ENCODE measurements at places on chromosomes 2 and 18. TPM values are rescaled to one million over a fixed set of nuclear protein-coding genes. Genes with fewer than 3 reads are reported as not detected.

- no peaks in the 10 kb centered on the region for H3K36me3 ChIP-seq
- H3K4me1 ChIP-seq = no peaks in the 10 kb centered on the region
- DNase-seq = no peak
- no peak overlapping the region for H3K4me3 ChIP-seq
- H3K27ac ChIP-seq = no peak overlapping the region
- H3K27me3 ChIP-seq = no peaks in the 10 kb centered on the region
Measured at GRCh38 chr2:43841949-43842865, 3.4 kb downstream of the ABCG8 start.

- no peak overlapping the region for H3K27ac ChIP-seq
- H3K27me3 ChIP-seq = no peaks in the 10 kb centered on the region
- no peak overlapping the region for H3K4me3 ChIP-seq
- no peak for DNase-seq
- no peaks in the 10 kb centered on the region for H3K4me1 ChIP-seq
- no peaks in the 10 kb centered on the region for H3K36me3 ChIP-seq
Measured at GRCh38 chr2:113685471-113685870, 58.4 kb downstream of the RABL2A start.

GRCh38 chr2:158046121-158046880 is 55.4 kb upstream of the UPP2 start:
- H3K36me3 ChIP-seq = no peaks in the 10 kb centered on the region
- H3K4me3 ChIP-seq = no peak overlapping the region
- no peaks in the 10 kb centered on the region for H3K4me1 ChIP-seq
- no peaks in the 10 kb centered on the region for H3K27me3 ChIP-seq

The DHRS9 gene
- total RNA-seq = 1.1 TPM

- H3K36me3 ChIP-seq = no peaks in the 10 kb centered on the region
- no peaks in the 10 kb centered on the region for H3K27me3 ChIP-seq
- peaks cover 4% of the 10 kb centered on the region for H3K4me1 ChIP-seq
Measured at GRCh38 chr2:191878548-191879279, 31.8 kb upstream of the CAVIN2 start.

GRCh38 chr2:217909156-217909820 is 93.5 kb downstream of the TNS1 start:
- H3K4me1 ChIP-seq = peaks cover 30% of the 10 kb centered on the region
- H3K4me3 ChIP-seq = no peak overlapping the region
- H3K36me3 ChIP-seq = no peaks in the 10 kb centered on the region
- H3K27me3 ChIP-seq = no peaks in the 10 kb centered on the region

DNA sequence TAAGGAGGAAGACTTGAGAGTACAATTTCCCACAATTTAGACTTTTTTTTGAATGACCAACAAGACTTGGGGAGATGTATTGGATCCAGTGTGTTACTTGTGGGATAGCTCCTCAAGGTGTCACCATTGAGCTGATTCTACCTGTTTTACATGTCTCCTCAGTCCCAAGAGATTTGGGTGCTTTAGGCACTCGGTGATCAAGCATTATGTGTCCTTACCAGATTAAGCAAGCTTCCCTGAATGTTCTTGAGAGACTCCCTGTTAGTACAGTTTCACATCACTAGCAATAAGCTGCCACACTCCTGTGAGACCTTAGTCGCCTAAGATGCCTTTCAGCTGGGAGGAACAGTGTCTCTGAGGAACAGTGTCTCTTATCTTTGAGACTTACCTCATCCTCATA is 384.3 kb upstream of the SYT4 start:
- peak; percentile 41 for DNase-seq
- H3K36me3 ChIP-seq = no peaks in the 10 kb centered on the region
- no peak overlapping the region for H3K4me3 ChIP-seq
- H3K27me3 ChIP-seq = no peaks in the 10 kb centered on the region
- no peak overlapping the region for H3K27ac ChIP-seq
- H3K4me1 ChIP-seq = no peaks in the 10 kb centered on the region

DNA sequence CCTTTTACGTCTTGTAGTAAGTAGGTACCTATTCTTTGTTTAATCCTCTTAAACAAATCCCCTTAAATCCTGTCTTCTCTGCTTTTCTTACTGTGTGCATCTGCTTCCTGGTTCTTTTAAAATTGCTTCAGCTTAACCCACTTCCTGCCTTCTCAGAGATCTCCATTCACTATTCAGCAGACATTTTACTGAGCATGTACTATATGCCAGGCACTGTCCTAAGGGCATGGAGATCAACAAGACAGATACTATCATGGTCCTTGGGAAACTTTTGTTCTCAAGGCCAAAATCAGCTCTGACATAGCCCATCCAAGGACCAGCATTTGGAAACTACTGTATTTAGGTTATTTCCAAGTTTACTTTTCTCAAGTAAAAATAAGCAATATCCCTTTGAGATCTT is 227.5 kb downstream of the TPGS2 start:
- H3K4me1 ChIP-seq = no peaks in the 10 kb centered on the region
- H3K4me3 ChIP-seq = no peak overlapping the region
- no peaks in the 10 kb centered on the region for H3K27me3 ChIP-seq
- DNase-seq = no peak
- no peak overlapping the region for H3K27ac ChIP-seq

DNA sequence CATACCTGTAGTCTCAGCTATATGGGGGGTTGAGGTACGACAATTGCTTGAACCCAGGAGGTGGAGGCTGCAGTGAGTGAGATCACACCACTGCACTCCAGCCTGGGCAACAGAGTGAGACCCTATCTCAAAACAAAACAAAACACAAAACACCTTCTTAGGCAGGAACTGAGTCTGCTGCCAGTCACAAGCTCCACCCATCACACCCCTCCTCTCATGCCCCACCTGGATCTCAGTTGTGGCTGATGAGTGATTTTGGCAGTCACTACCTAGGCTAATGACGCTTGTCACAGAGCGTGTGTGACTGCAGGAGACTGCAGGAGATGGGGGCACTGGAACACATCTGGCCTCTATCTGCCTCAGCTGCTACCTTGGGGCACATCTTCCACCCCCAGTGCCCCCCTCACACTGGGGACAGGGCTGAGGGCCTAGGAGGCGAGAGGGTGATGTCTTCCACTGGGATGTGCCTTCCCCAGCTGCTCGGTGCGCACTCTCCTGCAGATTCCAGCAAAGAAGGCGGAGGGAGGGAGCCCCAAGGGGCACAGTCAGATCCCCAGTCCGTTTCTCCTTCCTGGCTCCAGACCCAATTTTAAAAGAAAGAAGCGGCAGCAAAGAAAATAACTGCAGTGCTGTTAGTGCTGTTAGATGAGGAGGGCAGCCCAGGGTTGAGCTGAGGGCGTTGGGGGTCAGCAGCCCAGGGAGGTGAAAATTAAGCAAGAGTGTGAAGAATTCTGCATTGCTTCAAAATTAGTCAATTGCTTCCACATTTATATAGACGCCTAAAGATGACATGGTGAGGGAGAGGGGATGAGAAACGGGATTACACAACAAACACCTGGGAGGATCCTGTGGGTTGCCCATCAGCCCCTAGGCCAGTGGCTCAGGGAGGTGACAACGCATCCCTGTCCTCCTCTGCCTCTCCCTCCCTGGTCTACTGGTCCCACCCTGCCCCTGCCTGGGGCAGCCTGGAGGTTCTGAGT is 143.6 kb upstream of the HAAO start:
- H3K4me1 ChIP-seq = peaks cover 44% of the 10 kb centered on the region
- H3K36me3 ChIP-seq = no peaks in the 10 kb centered on the region
- H3K4me3 ChIP-seq = no peak overlapping the region
- no peak overlapping the region for H3K27ac ChIP-seq

DNA sequence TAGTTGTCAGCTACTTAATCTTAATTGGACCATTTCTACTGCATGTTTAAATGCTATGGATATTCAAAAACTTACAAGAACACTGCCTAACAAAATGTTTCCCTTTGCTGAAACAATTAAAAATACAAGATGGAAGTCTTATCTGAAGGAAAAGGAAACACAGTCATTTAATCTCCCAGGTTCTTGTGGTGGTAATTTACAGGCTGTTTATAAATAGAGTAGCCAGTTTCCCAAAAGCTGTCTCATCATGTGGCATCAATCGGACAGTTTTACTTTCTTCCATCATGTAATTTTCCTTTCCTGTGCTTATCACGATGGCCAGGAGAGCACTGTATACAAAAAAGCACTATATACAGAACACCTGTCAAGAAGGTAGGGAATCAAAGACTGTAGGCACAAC is 368.1 kb downstream of the ZEB2 start:
- no peaks in the 10 kb centered on the region for H3K27me3 ChIP-seq
- DNase-seq = no peak
- H3K27ac ChIP-seq = no peak overlapping the region
- no peak overlapping the region for H3K4me3 ChIP-seq
- H3K36me3 ChIP-seq = no peaks in the 10 kb centered on the region
- H3K4me1 ChIP-seq = peaks cover 6% of the 10 kb centered on the region

The AMER3 gene
- total RNA-seq = 1.00 TPM

- peaks cover 14% of the 10 kb centered on the region for H3K4me1 ChIP-seq
- no peaks in the 10 kb centered on the region for H3K36me3 ChIP-seq
- no peaks in the 10 kb centered on the region for H3K27me3 ChIP-seq
- DNase-seq = no peak
- H3K27ac ChIP-seq = no peak overlapping the region
Measured at GRCh38 chr2:203660465-203660864, 46.0 kb upstream of the CD28 start.

DNA sequence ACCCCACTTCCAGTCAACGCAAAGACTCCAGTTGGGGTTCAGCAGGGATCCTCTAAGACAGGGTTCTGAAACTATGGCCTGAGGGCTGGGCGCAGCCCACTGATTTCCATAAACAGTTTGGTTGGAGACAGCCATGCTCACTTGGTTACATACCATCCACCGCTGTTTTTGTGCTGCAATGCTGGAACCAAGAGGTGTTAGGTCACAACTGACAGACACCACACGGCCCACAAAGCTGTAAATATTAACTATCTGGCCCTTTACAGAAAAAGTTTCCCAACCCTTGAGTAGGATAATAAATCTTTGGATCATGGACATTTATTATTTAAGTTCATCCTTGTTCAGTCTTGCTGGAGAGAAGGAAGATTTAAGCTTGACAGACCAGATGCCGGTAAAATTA is 8.4 kb upstream of the CD226 start:
- DNase-seq = no peak
- no peaks in the 10 kb centered on the region for H3K36me3 ChIP-seq
- no peaks in the 10 kb centered on the region for H3K4me1 ChIP-seq
- H3K27ac ChIP-seq = no peak overlapping the region
- no peak overlapping the region for H3K4me3 ChIP-seq

DNA sequence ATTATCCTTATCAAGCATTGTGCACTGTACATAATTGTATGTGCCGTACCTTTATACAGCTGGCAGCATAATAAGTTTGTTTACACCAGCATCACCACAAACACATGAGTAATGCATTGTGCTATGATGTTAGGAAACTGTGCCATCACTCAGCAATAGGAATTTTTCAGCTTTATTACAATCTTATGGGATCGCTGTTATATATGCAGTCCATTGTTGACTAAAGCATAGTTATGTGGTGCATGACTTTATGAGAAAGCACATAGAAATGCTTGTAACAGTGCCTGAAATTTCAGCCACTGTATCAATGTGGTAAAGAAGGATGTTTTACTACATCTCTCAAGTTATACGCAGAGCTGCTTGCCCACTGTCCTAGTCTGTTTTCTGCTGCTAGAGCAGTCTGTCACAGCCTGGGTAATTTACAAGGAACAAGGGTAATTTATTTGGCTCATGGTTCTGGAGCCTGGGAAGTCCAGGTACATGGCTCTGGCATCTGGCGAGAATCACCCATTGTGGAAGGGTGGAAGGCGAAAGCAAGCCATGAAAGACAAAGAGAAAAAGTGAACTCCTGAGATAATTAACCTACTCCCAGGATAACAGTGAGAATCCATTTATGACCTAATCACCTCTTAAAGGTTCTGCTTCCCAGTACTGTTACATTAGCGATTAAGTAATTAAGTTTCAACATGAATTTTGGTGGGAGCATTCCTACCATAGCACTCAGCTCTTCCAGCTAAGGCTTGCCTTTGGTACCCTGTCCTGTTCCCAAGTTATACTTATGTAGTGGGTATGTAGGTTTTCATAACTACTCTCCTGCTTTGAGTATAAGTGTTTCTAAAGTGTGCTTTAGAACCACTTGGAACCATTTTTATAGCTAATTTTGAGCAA is 4.6 kb downstream of the MAP3K20 start:
- no peaks in the 10 kb centered on the region for H3K27me3 ChIP-seq
- no peaks in the 10 kb centered on the region for H3K4me1 ChIP-seq
- no peaks in the 10 kb centered on the region for H3K36me3 ChIP-seq
- no peak overlapping the region for H3K27ac ChIP-seq

The PLA2R1 gene
- 7.9 TPM for total RNA-seq

GRCh38 chr2:208250388-208250787 is 4.5 kb downstream of the IDH1 start:
- no peaks in the 10 kb centered on the region for H3K27me3 ChIP-seq
- no peaks in the 10 kb centered on the region for H3K36me3 ChIP-seq
- H3K4me3 ChIP-seq = no peak overlapping the region
- peaks cover 19% of the 10 kb centered on the region for H3K4me1 ChIP-seq

GRCh38 chr2:63992061-63992685 is 27.1 kb downstream of the VPS54 start:
- no peak for DNase-seq
- no peaks in the 10 kb centered on the region for H3K27me3 ChIP-seq
- H3K4me1 ChIP-seq = peaks cover 7% of the 10 kb centered on the region
- no peak overlapping the region for H3K4me3 ChIP-seq

GRCh38 chr2:1635823-1636222 is 108.5 kb downstream of the PXDN start:
- peaks cover 19% of the 10 kb centered on the region for H3K4me1 ChIP-seq
- H3K36me3 ChIP-seq = no peaks in the 10 kb centered on the region
- no peak for DNase-seq
- H3K4me3 ChIP-seq = no peak overlapping the region

The LRATD1 gene
- total RNA-seq = 35.1 TPM

The TET3 gene
- 14.5 TPM for total RNA-seq
